ENCODE measurements at places on chromosomes 3 and 15.

DNA sequence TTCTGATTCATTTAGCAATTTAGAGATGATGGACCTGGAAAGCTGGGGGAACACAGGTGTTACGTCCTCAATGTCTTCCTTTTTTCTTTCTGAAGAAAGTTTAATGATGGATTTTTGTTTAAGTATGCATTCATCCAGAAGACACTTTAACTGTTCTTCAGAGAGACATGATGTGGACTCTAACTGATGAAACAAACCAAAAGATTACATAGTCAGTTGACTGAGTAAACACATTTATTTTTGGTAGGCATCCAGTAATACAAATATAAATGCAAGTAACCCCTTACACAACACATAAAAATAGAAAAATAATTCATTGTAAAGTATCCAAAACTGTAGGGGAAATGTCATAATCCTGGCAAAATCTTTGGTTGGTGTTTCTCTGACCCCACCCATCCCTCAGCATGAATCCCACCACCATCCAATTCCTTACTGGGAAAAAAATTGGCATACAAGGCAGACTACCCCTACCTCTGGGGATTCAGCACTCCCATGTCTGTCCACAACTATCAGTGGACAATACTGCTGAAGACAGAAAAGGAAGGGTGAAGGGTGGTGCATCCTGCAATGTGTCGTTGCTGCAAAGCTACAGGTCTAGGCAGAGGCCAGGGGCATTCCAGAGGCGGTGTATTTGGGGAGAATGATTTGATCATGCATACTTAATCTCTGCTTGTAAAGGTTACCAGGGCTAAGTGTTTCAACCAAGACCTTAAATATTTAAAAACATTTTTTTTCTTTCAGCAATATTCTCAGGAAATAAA lies 37.4 kb downstream of the THBS1 start:
- no peak for DNase-seq

DNA sequence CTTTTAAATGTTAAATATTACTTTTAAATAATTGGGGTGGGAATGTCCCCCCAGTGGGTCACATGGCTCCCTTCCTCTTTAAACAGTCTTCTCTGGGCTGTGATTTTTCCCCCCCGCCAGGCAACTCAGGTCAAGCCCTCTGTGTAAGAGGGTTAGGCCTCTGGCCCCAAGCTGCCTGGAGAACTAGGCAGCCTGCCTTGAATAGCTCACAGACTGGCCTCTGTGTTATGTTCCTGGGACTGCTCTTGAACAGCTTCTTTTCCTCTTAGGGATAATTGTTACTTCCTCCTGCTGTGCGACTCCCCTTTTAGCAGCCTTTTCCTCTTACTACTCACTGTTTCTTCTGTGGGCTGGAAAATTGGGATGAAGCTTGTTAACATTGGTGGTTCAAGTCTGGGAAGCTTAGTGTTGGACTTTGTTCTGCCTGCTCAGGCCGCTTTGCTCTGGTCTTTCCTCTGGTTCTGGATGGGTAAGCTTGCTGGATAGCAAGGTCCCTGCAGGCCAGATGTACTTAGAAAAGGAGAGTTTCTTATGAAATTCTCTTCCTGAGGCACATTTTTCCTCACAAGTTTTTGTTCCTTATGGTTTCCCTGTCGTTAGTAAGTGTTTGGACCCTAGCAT lies 2.2 kb downstream of the TEX264 start:
- DNase-seq = no peak

DNA sequence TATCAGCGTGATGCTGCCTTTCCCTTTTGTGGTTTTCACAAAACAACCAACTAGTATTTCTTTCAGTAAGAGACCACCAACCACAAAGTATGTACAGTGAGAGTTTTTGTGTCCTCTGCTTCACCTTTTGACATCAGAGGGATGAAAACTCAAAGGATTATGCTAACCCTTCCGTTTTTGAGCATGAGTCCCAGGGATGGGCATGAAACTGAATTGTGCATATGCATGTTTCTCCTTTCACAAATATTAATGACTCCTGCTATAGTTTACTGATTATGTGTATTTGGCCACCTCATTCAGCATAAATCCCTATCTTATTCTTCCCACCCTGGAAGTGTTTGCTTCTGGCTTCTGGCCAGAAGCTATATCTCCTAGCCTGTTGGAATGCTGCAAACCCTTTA lies 59.2 kb downstream of the RSRC1 start:
- no peak for DNase-seq

GRCh38 chr3:119763466-119763865 lies 18.4 kb upstream of the NR1I2 start:
- DNase-seq = no peak

- DNase-seq = no peak
Measured at GRCh38 chr3:63954182-63954581, 42.0 kb upstream of the SCAANT1 start.

DNA sequence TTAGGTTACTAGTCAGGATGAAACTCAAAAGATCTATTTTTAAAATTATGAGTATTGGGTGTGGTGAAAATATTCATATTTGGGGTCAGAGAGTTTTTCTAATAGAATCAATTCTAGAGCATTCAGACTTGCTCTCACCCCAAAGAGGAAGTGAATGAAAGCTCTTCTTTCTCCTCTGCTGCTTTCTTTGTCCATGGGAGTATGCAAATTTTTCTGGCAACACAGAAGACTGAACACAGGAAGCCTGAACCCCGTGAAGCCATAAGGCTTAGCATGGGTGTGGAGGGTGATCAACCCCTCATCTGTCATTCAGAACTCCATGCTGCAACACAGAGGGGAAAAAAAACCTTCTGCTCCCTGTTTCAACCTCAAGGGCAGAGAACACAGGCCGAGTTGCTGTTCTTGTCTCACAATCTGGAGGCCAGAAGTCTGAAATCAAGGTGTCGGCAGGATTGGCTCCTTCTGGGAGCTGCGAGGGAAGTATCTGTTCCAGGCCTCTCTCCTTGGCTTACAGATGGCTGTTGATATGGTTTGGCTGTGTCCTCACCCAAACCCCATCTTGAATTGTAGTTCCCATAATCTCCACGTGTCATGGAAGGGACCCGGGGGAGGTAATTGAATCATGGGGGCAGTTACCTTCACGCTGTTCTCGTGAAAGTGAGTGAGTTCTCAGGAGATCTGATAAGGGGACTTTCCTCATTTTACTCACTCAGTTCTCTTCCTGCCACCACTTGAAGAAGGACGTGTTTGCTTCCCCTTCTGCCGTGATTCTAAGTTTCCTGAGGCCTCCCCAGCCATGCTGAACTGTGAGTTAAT lies 33.7 kb upstream of the CD47 start:
- peak; percentile 72 for DNase-seq

- no peak for DNase-seq
Measured at GRCh38 chr15:25568751-25569150, 129.9 kb upstream of the UBE3A start.

- DNase-seq = no peak
Measured at GRCh38 chr3:188212308-188212969, 58.5 kb downstream of the LPP start.

- DNase-seq = no peak
Measured at GRCh38 chr15:65690778-65691177, 69.0 kb downstream of the SLC24A1 start.

- no peak for DNase-seq
Measured at GRCh38 chr3:60953351-60953750, 297.9 kb downstream of the FHIT start.

GRCh38 chr15:75454471-75455378 lies 3.2 kb upstream of the SIN3A start:
- peak; percentile 78 for DNase-seq

GRCh38 chr3:128178782-128179483 lies 25.7 kb downstream of the EEFSEC start:
- no peak for DNase-seq

DNA sequence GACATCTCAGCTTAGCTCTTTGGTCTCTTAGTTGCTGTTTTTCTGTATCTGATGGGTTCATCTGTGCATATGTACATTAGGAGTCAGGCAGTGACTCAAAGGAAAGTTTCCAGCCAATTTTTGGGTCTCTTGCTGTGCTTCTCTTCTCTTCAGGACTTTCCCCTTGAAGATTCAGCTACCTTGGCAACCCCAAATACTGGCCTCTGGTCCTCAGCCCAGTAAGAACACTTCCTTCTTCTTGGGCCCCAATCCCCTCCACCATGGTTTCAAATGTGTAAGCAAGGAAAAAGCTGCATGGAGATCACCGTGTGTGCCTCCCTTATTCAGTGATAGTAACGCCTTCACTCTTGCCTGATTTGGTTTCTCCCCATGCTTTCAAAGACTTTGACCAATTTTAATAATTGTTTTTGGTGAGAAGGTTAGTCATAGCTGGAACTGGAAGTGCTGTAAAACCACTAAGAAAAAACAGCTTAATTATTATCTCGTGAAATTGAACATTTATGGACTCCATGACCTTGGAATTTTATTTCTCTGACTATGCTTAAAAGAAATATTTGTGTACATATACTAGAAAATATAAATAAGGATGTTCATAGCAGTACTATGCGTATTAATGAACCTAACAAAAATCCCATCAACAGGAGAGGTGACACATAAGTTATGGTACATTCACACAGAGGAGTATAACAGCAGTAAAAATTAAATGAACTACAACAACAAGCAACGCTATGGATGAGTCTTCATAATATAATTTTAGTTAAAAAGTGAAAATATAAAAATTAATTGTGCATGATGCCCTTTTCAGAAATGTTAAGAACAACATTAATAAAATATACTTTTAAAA lies 125.3 kb upstream of the BCL6 start:
- no peak for DNase-seq

DNA sequence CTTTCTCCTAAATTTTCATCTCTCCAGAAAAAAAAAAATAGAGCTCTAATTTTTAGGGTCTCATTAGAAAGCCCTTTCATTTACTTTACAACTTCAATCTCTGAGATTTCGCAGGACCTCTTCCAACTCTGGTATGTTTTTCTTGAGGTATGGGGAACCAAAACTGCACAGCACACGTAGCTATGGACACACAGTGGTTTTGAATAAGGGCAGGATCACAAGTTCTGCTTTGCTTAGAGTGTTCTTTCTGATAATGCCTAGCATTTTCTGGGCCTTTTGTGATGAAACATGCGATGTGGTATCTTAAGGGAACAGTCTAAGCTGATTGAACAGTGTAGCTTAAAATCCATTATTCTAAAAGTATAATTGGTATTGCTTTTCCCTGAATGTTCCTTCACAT lies 25.3 kb downstream of the ZNF592 start:
- DNase-seq = no peak

DNA sequence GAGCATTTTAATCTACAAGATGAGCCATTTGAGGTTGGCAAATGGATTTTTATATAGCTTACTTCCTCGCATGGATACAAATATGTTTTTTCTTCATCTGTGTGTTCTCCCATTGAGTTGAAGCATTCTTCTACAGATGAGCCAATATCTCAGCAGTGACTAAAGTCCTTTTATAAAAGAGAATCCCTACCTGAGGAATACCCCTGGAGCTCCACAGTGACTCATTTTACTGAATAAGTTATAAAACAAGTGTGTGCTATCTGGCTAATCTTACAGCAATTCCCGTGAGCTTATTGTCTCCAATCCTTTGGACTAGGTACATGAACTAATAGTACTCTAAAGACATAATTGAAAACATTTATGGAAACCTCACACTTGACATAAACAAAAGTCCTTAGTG lies 354.2 kb upstream of the BCHE start:
- DNase-seq = no peak

DNA sequence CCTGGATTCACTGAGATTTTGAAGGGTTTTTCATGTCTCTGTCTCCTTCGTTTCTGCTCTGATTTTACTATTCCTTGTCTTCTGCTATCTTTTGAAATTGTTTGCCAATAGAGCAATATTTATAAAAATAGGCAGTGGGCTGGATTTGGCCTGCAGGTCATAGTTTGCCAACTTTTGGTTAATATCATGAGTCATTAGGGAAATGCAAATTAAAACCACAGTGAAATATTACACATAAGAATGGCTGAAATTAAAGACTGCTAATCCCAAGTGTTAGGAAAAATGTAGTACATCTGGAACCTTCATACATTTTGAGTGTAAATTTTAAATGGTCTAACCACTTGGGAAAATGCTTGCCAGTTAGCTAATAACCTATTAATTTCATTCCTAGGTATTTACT lies 56.3 kb downstream of the ABI3BP start:
- DNase-seq = no peak

GRCh38 chr3:195773956-195774537 lies 37.7 kb downstream of the MUC4 start:
- no peak for DNase-seq

- no peak for DNase-seq
Measured at GRCh38 chr15:90905306-90906180, 2.4 kb downstream of the MAN2A2 start.

DNA sequence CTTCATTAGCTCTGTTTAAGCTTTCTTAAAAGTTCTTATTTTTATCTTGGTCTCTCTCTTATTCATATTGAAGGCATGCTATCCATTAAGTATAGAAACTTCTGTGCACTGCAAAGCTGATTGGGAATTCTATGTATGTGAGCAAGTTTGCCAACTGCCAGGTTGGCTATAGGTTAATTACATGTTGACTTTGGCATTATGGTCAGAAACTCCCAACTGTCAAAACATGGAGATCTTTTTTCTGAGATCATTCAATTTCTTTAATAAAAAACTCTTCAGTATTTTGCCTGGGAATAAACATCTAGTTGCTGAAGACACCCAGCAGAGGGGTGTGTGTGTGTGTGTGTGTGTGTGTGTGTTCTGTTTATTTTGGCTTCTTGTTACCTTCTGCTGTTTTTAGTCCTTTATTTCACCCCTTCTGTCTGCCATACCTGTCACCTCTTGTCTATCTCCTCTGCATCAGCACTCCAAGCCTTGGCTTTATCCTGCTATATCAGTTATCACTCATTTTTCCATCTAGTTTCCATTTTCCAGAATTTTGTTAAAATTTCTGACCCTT lies 1.3 kb upstream of the ARL14 start:
- no peak for DNase-seq

DNA sequence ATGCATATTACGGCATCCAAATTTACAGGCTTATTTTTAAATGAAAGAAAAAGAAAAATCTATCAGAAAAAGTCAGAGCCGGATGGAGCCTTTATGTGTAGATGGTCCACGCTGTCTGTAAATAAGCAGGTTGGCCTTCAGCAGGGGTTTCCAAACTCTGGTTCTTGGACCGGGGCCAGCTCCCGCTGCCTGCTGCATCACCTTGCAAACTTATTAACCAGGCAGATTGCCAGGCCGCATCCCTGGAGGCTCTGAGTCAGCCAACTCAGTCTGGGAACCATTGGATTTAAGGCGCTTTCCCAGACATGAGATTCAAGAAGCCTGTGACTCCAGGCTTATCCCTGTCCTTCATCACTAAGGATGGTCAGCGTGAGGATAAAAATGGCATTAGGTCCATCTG lies 212.4 kb downstream of the OPA1 start:
- DNase-seq = no peak

- no peak for DNase-seq
Measured at GRCh38 chr3:94256888-94257813, 194.3 kb downstream of the NSUN3 start.

GRCh38 chr3:176987901-176988650 lies 209.2 kb downstream of the TBL1XR1 start:
- DNase-seq = no peak

DNA sequence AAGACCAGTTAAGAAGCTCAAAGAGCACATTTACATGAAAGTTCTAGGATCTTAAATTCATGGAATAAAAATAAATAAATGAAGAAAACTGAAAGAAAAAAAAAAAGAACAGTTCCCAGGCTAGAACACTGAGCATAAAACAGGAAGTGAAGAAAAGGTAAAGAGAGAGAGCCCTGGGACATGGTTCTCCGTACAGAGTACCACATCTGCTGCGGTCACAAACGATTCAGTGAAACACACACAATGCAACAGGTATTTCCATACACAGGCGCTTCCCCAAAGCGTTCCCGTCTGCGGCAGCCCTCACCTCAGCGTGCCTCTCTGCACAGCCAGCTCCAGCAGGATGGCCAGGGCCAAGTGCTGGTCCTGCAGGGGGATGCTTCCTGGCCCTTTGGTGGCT lies 49.4 kb downstream of the HERC2 start:
- DNase-seq = no peak
